ENCODE measurements at places on chromosomes 16 and 17. TPM values are rescaled to one million over a fixed set of nuclear protein-coding genes. Genes with fewer than 3 reads are reported as not detected.

Gene MYL4
- polyA plus RNA-seq: 0.17 TPM

Gene KCNJ2
- polyA plus RNA-seq: 1.7 TPM

Gene PIRT
- polyA plus RNA-seq: not detected

Gene HLF
- not detected for polyA plus RNA-seq

Gene CNTNAP4
- polyA plus RNA-seq: not detected

Gene ASGR1
- polyA plus RNA-seq: 1.5 TPM

Gene TRPV3
- polyA plus RNA-seq: 0.46 TPM

- no peak for DNase-seq
These were observed 19.4 kb downstream of the CIAPIN1 start for GRCh38 chr16:57427824-57428223.

DNA sequence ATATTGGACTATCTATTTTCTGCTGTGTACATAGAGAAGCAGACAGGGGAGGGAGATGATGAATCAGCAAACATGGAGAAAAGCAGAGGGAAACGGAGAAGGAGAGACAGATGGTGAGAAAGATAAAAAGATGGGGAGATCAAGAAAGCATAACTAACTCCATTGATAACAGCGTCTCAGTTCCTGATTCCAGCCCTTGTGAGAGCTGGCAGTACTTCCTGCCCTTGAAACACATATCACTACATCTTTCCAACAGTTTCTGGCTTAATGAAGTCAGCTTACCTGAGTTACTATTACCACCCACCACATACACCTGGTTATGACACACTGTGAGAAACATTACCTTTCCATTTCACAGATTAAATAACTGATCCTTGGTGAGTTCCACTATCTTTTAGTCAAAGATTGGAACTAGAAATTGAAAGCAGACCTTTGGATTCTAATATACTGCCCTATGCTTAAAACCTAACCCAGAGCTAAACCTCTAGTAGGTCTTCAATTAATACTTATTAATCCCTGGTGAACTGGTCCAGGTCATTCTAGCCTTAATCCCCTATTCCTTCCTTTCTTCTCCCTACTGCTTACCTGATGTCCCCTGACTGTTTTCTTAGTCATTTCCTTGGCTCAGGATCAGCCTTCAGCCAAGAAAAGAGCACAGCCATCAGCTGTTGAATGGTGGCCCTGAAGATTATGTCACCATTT lies 346.6 kb upstream of the CCL2 start:
- no peak for DNase-seq

DNA sequence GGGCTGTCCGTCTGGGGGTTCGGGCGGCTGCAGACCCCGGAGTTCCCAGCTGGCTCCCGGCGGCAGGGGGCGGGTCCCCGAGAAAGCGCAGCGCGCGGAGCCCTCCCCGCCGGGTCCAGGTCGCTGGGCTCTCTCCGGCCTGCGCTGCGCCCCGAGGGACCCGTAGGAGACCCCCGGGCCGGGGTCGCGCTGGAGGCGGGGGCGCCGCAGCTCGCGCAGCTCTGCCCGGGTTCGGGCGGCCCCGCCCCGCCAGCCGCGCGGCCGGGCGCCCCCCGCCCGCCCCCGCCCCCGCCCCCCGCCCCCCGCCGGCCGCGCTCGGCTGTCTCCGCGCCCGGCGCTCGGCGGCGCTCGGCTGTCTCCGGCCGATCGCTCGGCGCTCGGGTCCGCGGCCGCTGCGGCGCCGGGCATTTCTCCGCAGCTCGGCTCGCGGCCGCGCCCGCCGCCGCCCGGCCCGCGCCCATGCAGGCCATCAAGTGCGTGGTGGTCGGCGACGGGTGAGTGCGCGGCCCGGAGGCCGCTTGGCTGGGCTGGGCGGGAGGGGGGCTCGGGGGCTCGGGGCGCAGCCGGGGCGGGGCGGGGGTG lies at the start of gene RAC3:
Gene RAC3, plus strand, starts transcription at position 376 of the 582 bp plus-strand sequence. Its CDS starts 84 bp downstream, at position 460.
- no peak for DNase-seq

GRCh38 chr17:82668024-82668630 lies 19.9 kb upstream of the WDR45B start:
- DNase-seq: no peak

DNA sequence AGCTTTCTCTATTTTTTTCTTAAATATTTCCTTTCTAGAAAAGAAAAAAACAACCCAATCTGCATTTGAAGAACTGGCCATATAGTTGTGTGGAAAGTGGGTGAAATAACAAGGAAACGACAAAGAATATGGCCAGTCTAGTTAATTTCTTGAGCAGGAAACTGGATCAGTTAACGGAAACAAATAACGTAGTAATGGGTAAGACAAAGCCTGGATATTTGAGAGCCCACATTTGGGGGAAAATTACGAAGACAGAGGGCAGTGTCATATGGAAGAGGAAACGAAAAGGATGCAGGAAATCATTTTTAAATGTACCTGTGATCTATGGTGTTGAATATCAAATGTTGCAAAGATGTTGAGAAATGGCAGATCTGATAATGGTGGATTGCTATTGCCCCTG lies 78.6 kb downstream of the HS3ST3A1 start:
- no peak for DNase-seq

DNA sequence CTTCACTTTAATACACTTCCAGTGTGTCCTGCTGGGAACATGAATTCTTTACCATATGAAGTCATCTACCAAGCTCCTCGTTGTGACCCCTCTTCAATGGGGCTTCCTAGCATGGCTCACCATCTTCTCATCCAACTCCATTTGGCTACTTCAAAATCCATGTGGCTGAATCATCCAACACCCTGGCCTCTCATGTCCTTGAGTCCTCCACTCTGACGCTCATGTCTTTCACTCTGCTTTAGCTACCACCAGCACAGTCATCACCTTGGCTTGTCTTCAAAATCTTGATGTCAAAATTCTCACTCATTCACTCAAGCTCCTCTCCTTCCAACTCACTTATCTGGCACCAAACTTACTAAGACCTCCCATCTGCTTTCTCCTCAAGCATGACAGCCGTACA lies 35.8 kb downstream of the AMFR start:
- peak; percentile 83 for DNase-seq

DNA sequence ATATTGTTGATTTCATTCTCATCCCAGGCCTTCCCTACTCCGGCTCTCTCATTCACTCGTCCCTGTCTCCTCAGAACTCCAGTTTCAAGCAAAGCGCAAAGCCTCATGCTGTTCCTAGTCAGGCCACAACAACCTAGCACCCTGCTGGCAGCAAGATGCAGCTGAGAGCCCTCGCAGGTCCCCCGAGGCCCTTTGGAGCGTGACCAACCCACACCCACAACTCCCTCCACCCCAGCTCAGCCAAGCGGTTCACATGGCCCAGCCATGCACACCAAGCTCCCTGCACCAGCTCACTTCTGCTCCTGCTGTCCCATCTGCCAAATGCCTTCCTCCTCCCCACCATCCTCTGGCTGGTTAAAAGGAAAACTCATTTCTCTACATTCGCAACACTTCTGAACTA lies 195.8 kb downstream of the IRX5 start:
- no peak for DNase-seq

DNA sequence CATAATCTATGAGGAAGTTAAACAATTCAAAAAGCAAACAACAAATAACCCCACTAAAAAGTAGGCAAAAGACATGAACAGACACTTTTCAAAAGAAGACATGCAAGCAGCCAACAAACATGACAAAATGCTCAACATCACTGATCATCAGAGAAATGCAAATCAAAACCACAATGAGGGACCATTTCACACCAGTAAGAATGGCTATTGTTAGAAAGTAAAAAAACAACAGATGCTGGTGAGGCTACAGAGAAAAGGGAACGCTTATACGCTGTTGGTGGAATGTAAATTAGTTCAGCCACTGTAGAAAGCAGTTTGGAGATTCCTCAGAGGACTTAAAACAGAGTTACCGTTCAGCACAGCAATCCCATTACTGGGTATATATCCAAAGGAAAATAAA lies 24.4 kb downstream of the TNFRSF13B start:
- DNase-seq: no peak

- DNase-seq: no peak
These were observed 841 bp downstream of the C16orf89 start for GRCh38 chr16:5064915-5065314.

DNA sequence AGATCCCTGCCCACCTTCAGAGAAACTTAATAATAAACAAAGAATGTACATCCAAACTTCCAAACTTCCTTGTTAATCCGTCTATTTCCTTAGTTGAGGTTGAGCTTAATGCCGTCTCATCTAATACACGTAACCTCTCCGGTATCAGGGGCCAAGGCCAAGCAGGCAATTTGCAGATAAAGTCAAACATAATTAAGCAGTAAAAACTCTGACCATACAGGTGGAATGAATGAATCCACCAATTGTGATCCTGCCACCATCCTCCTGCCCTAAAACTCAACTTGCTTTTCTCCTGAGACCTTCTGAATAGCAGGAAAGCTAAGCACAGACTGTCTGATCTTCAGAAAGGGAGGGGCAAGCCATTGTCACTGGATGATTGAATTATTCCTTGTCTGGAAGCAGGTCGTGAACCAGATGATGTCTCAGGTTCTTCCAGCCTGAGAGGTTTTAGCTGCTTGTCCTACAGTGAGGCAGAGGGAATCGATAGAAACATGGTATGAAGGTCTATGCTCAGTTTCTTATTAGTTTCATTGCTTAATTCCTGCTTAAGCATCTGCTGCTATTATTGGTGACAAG lies 1111.8 kb upstream of the EEF2KMT start:
- DNase-seq: no peak

DNA sequence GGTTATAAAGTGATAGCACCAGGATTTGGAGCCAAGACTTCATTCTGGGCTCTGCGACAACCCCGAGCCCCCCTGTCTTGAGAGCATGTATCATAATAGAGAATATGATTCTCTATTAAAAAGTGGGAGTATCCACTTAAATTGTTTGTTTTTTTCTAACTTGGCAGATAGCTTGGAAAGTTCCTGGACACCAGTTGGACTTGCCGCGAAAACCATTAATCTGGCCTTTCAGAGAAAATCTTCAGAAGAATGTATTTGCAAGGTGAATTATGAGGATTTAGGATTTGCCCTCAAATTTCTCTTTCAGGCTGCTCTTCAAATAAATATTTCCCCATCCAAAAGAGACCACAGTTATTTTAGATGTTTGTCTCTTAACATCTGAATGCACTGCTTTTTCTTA lies 53.5 kb downstream of the MARCHF10 start:
- DNase-seq: no peak

DNA sequence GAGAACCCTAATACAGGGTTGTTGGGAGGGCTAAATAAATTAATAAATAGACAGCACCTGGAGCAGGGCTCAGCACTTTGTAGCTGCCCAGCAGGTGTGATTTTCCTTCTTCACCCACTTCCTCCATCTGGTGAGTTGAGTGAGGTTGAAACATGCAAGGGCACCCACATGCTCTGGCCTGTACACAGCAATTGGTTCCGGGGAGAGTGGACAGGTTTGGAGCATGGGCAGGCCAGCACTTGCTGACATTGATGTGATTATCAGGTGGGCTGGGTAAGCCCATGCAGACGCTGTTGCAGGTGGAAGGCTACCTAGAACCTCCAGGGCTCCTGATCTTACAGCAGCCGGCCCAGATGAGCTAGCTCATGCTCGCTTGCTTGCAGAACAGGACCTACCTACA lies 1.3 kb upstream of the MRTFB start:
- no peak for DNase-seq

DNA sequence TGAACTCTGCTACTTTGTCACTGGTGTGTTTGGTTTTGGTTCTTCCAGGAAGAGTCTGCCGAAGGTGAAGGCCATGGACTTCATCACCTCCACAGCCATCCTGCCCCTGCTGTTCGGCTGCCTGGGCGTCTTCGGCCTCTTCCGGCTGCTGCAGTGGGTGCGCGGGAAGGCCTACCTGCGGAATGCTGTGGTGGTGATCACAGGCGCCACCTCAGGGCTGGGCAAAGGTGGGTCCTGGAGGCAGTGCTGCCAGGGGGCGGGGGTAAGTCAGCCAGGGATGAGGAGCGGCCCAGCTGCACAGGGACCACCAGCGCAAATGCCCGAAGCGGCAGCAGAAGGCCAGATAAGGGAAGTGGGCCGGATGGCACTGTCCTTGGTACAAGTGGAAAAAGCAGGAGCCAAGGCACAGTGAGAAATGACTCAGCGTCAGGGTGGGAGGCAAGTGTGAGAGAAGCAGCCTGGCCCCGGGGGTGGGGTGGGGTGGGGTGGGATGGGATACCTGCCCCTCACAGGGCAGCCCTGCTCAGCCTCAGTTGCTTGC lies 41.9 kb downstream of the TMEM11 start:
- no peak for DNase-seq

GRCh38 chr17:66517336-66518009 lies 215.1 kb downstream of the PRKCA start:
- no peak for DNase-seq

DNA sequence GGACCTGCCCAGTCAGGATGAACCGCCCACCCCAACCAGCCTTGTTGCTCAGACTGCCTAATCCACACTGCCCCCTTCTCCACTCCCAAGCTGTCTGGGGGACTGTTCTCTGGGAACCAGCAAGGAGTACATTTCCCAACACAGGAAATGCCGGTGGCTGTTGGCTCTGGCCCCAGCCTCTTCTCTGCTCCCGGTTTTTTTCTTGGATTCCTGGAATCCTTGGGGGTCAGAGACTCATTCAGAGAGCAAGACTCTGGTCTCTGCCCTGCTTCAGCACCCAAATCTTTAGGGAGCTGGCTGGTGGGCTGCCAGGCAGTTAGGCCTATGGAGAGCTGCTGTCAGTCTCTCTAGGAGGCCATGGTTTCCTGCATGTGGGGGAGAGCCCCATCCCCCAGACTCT lies 10.8 kb upstream of the MTMR4 start:
- peak; percentile 55 for DNase-seq

DNA sequence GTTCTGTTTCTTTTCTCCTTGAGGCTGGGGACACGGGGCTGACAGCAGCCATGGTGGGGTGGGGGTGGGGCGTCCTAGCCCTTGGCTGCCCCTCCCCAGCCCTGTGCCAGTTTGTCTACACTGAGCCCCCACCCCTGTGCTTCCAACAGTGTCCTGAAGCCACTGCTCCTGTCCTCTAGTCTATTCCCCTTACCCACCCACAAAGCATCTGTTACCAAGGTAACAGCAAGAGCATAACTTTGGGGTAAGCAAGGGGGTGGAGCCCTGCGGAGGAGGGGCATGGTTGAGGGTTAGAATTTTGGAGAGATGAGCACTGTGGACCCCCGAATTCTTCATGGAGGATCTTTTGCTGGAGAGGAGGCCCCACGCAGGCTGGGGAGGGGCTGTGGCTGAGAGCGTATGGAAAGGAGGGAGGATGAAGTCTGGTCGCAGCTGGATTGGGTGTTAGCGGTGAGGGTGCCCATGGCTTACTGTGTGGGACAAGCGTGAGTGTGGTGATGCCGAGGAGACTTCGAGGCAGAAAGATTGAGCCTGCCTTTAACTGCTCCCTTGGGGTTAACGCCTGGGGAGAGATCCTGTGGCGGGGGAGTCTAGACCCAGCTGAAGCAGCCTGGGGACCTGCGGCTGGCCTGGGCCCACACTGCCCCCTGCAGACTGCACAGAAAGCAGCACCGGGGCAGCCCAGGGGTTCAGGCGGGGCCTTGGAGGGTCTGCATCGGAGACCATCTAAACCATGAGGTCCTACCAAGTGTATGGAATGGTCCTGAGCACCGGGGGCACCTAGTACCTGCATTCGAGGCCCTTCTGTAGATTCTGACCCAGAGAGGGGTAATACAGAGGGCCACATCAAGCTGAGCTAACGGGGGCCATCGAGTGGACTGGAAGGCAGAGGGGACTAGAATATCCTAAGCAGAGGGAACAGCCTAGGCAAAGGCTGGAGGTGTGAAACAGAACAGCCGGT lies 6.1 kb upstream of the STAC2 start:
- no peak for DNase-seq

Data from AG04450 (cell line).